ENCODE measurements at places on chromosomes 12 and 14.
A peak's percentile ranks its signal among the peaks of the same experiment; 100 is the strongest.

DNA sequence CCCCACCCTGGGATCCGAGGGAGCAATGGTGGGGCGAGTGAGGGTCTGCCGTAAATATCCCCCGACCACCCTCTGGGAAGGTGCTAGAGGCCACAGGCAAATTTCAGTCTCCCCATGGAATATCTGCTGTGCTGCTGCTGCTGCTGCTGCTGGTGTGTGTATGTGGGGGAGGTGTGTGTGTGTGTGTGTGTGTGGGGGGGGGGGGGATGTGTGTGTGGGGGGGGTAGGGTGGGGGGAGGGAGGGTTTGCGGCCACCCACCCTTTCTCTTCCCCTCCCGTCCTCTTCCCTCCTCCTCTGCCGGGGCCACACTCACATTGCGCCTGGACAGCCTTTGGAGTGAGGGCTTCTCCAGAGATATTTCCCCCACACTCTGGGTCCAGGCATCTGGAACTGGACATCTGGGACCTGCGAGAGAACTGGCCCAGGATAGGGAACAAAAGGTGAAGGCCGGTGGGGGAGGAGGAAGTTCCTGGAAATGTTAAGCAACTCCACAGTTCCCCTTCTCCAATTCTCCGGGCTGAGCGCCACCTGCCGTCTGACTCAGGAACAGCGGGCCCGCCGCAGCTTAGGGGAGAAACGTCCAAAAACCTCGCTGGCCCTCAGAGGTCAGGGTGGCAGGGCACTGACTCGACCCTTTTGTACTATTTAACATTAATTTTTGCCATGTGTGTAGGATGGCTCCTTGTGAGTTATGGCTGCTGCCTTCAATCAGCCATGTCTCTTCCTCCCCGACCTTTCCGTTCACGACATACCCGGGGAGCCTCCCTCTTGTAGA, at the start of gene C1RL:
Gene C1RL, minus strand, starts transcription at position 419 of the 776 bp plus-strand sequence. Its CDS starts 34 bp downstream, at position 385.
- peak; percentile 38 for DNase-seq

DNA sequence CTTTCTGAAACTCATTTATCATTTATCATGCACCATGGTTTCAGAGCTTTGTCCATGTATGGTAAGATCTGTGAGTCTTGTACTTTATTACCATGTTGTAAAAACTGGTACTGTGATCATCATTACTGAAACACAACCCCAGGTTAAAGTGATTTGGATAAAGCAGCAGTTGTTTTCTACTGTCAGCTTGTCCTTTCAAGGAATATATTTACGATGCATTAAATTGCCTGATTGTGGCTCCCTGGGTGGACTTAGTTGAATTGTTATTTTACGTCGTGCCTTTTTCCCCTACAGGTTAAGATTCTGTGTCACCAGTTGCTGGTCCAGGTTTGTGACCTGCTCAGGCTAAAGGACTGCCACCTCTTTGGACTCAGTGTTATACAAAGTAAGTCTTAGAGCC, 46.1 kb downstream of the FRMD6 start:
- no peak for DNase-seq

GRCh38 chr12:89859508-89860220, 151.0 kb upstream of the ATP2B1 start:
- no peak for DNase-seq

- DNase-seq, result no peak
Measured at GRCh38 chr14:86088156-86088555, 558.2 kb downstream of the FLRT2 start.

DNA sequence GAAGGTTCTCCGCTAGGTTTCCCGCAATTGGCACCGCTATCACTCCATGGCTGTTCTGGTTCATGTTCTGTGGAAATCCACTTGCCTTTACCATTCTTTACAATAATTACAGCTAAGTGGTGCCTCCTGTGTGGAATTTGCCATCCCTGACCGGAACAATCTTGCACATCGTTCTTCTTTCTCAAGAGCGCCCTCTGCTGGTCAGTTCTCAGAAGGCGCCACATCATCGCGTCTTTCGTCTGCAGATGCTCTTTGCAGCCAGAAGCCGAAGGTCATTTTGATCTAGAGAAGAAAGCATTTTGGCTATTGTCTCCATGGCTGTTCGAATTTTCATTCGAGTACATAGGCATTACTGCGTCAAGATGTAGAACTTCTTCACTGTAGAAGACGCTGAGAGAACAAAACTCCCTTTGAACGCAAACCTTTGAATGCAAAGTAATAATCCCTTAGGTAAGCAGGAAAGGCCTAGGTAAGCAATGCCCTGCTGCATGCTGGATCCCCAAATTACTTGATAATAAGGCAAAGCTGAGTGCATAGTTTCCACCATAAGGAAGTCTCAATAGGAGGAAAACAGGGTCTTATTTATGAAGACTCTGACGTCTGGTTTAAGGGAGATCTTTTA, 10.1 kb upstream of the RTRAF start:
- no peak for DNase-seq

GRCh38 chr12:54222609-54223008, 33.8 kb upstream of the SMUG1 start:
- no peak for DNase-seq

- DNase-seq, result no peak
Measured at GRCh38 chr12:107847830-107848229, 73.3 kb downstream of the ASCL4 start.

DNA sequence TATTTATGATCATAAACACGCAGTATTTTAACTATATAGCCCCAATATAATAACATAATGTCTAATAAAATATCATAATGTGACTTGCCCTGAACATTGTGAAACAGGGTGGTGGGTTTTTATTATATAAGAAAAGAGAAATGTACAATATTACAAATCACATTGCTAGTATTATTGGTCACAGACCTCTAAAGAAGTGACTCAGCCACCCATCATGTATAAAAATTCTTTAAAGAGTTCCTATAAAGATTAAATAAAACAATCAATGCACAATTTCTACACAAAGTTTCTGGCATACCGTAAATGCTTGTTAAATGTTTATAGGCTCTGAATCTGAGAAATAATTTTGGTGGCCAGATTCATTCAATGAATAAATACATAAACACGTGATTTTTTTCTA, 28.9 kb downstream of the ABCC9 start:
- DNase-seq, result no peak

- no peak for DNase-seq
Measured at GRCh38 chr12:119153477-119154434, 25.0 kb upstream of the HSPB8 start.

- DNase-seq, result no peak
Measured at GRCh38 chr12:88241862-88242570, 99.9 kb downstream of the TMTC3 start.

GRCh38 chr14:51335961-51336723, 96.1 kb downstream of the TMX1 start:
- DNase-seq, result no peak

- no peak for DNase-seq
Measured at GRCh38 chr14:51603495-51603894, 48.2 kb upstream of the FRMD6 start.

- DNase-seq, result no peak
Measured at GRCh38 chr12:19138551-19138950, 9.0 kb downstream of the PLEKHA5 start.

DNA sequence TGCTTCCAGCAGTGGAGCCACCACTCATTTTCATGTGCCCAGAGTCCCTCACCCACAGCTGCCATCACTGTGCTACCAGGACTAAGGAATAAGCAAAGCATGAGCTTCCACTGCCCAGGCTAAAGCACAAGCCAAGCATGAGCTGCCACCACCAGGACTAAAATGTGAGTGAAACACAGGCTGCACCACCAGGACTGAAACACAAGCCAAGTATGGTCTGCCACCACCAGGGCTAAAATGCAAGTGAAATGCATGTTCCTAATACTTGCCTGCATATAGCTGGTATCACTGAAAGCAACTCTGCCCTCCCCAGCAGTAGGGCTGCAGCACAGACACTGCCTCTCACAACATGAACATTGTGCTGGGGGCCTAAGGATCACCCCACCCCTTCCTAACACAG, 30.0 kb downstream of the CEP83 start:
- no peak for DNase-seq

DNA sequence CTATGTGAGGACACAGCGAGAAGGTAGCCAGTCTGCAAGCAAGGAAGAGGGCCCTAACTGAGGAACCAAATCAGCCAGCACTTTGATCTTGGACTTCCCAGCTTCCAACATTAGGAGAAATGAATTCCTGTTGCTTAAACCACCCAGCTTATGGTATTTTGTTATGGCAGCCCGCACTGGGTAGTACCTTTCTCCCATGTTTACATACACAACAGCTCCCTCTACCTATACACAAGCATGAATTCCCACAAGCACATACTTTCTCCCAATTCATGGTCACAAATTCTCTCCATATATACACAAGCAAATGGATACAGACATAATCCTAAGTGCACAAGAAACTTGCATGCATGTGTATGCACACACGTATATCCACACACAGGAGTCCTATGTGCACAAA, 7.4 kb downstream of the ITGB7 start:
- no peak for DNase-seq

All from esophagus squamous epithelium (tissue), 5 donors.